ENCODE measurements at places on chromosomes 1 and 21. TPM values are rescaled to one million over a fixed set of nuclear protein-coding genes. Genes with fewer than 3 reads are reported as not detected.

GRCh38 chr1:203035111-203036000 lies 9.1 kb downstream of the PPFIA4 start:
- DNase-seq, result no peak

GRCh38 chr1:17195731-17196130 lies 9.2 kb upstream of the PADI1 start:
- DNase-seq, result no peak

DNA sequence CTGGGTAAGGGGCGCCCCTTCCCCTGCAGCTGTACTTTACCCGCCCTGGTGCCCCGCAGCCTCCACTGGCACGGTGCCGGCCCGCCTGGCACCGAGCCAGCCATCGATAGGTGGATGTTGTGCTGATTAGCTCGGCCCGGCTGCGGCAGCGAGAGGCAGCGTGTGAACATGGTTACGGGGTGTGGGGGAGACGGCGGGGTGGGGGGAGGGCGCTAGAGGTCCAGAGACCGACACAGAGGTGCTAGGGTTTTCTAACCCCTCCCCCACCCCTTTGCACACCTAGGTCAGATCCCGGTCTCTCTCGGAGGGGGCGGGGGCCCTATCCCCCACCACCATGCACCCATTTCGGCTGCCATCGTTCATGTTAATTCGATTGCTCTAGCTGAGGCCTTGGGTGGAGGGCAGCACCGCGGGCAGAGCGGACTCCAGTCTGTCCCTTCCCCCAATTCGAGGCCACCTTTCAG lies 6.7 kb downstream of the EFNA4 start:
- DNase-seq, result no peak

The SNAPIN gene
- 37.7 TPM for total RNA-seq

DNA sequence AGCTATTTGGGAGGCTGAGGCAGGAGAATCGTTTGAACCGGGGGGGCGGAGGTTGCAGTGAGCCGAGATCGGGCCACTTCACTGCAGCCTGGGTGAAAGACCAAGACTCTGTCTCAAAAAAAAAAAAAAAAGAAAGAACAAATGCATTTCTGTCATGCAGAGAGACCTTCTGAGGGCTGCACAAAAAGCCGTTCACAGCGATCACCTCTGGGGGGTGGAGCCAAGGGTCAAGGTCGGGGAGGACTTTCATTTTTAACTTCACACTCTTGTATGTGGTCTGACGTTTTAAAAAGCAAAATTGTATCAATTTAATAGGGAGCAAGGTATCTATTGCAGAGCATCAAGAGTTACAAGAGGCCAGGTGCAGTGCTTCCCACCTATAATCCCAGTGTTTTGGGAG lies 26.6 kb upstream of the CLDN14 start:
- DNase-seq, result no peak

- DNase-seq, result no peak
These were observed 69.8 kb downstream of the TBX15 start for GRCh38 chr1:118918230-118918939.

DNA sequence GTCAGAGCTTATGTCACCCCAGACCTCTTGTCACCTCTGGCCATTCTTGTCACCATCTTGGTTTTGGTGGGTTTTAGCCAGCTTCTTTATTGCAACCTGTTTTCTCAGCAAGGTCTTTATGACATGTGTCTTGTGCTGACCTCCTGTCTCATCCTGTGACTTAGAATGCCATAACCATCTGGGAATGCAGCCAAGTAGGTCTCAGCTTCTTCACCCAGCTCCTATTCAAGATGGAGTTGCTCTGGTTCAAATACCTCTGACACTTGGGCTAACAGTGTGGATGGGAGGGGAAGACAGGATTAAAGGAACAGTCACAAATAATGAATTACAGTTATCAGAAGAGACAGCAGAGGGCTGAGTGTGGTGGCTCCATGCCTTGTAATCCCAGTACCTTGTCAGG lies 30.5 kb upstream of the PIK3CD start:
- DNase-seq, result no peak

DNA sequence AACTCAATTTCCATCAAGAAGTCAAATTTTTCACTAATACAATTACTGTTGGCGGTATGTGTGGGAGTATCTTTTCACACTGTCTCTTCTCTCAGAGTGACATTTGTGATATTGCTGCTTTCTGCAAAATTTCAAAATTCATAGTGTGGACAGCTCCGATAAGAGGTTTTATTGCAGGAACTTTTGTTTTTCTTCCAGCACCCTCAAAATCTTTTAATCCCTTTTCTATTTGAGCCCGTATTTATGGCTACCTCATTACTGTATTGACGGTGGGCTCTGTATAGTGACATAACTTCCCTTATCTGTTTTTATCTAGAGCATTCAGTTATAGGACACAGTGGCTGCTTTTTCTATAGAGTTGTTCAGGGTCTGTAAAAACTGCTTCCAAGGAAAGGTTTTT lies 794.4 kb upstream of the TMPRSS15 start:
- DNase-seq, result no peak

The S100A16 gene
- total RNA-seq, result not detected

All from activated CD8-positive, alpha-beta T cell treated with anti-CD3 and anti-CD28 coated beads, Interleukin-2, amount 10 ng/mL, durations not matched to agents 7 days and 5 days (primary cell).